Lower leg skin (tissue), 4 donors: ENCODE measurements at places on chromosomes 16 and 17. TPM values are rescaled to one million over a fixed set of nuclear protein-coding genes. Genes with fewer than 3 reads are reported as not detected.
A peak's percentile ranks its signal among the peaks of the same experiment; 100 is the strongest.

DNA sequence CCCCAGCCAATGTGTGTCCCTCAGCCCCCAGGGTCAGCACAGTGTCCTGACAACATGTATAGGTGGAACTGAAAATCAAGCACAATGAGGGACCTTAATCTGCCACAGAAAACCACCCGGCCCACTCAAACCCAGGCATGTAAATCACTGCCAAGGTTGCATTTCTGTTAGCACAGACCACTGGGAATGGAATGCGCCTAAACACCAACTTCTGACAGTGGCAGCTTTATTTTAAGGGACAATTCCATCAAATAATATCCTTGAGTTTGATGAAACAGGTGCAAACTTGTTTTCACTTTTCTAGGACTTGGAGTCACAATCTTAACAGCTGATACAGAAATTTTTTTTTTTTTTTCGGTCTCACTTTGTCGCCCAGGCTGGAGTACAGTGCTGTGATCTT is 37.3 kb upstream of the MRPS23 start:
- no peak for DNase-seq

- no peak for DNase-seq
Measured at GRCh38 chr17:73663614-73664013, 19.4 kb upstream of the SDK2 start.

GRCh38 chr17:32609085-32609484 is 122.3 kb downstream of the CDK5R1 start:
- DNase-seq: no peak

TRIM72 gene
- not detected for total RNA-seq

DNA sequence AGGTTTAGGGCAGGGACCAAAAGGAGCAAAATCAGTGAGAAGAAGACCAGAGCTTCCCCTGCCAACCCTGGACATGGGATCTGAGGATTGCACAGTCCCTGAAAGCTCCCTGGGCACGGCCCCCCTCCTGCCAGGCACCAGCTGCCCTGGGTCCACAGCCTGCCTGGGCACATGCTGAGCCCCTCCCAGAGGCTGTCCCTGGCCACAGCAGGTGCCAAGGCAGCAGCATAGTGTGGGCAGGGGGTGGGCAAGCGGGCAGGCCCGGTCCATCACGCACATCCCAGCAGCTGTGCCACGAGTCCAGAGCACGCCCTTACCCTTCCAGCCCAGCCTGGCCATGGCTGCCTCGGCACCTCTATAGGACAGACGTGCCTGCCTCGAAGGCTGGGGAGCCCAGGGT is 12.7 kb downstream of the SCN4A start:
- DNase-seq: no peak

DNA sequence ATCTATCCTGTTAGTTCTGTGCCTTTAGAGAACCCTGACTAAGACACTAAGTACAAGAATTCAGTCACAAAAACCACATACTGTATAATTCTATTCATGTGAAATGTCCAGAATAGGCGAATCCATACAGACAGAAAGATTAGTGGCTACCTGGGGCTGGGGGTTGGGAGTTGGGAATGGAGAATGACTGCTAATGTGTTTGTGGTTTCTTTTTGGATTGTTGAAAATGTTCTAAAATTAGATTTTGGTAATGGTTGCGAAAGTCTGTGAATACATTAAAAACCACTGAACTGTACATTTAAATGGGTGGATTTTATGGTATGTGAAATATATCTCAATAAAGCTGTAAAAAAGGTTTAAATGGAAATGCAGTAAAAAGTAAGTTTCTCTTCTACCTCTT is 80.4 kb upstream of the AKTIP start:
- DNase-seq: no peak

DNA sequence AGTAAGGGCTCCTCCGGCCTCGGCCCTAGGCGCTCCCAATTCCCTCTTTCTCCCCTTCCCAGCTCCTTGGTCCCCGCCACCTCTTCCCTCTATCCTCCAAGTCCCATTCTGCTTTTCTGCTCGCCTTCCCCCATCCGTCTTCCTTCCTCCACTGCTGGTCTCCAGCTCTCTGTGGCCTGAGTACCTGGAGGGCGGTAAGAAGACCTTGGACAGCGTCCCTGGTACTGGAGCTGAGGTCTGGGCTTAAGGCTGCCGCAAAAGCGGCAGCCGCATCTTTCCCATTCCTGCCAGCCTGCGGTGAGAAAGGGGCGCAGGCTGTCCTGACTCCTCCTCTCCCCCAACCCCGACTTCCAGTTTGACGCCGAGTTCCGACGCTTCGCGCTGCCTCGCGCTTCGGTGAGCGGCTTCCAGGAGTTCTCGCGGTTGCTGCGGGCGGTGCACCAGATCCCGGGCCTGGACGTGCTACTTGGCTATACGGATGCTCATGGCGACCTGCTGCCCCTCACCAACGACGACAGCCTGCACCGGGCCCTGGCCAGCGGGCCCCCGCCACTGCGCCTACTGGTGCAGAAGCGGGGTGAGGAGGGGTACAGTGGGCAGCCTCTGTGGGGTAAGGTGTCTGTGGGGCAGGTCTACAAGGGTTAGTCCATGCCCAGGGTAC is 471 bp downstream of the PARD6A start:
- DNase-seq: no peak

DNA sequence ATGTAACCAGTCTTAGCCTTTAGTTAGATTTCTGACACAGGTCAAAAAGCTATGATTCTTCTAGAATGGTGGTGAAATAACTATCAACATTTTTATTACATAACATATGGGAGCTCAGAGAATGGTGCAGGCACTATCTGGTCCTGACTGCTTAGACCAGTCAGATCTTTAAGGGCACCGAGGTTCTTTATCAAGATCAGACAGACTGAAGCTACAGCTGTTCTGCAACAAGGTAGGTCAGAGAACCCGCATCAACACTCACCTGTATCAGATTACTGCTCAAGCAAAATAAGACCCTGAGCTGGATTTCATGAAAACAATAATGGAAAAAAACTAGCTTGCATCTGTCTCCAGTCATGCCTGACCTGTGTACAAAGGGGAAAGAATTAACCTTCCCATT is 160.4 kb downstream of the KCNJ2 start:
- no peak for DNase-seq

DNA sequence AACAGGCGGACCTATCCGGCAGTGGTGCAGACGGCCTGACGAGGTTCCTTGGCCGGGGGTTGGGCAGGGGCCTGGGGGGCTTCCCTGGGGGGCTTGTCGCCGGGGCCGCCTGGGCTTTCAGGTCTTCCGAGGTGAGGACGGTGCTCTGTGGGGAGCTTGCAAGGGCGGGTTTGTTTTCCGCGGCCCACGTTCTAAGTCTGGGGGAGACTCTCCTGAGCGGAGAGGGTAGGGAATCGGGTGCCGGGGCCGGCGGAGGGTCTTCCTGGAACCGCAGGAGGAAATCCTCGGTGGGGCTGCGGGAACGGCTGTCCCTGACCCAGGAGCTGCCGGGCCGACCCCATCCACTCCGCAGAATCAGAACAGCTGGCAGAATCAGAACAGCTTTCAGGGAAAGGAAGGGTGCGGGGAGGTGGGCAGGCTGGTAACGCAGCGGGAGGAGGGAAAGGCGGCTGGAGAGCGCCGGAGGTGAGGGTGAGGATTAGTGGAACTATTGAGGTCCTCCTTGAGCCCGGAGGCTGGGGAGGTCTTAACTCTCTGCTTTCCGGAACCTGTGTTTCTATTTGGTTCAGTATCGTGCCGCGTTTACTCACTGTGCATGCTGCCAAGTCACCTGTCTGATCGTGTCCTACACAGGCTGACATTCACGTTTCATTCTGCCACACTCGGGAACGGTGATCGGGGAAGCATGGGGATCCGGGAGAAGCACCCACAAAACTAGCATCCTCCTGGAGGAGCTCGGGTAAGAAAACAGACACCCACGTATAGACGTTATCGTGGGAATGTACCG is 28.9 kb downstream of the CPSF4L start:
- peak; percentile 88 for DNase-seq

NPIPB9 gene
- total RNA-seq: 3.0 TPM

- DNase-seq: no peak
Measured at GRCh38 chr17:27783440-27784350, 16.6 kb downstream of the NOS2 start.

MT1A gene
- 9.6 TPM for total RNA-seq

DNA sequence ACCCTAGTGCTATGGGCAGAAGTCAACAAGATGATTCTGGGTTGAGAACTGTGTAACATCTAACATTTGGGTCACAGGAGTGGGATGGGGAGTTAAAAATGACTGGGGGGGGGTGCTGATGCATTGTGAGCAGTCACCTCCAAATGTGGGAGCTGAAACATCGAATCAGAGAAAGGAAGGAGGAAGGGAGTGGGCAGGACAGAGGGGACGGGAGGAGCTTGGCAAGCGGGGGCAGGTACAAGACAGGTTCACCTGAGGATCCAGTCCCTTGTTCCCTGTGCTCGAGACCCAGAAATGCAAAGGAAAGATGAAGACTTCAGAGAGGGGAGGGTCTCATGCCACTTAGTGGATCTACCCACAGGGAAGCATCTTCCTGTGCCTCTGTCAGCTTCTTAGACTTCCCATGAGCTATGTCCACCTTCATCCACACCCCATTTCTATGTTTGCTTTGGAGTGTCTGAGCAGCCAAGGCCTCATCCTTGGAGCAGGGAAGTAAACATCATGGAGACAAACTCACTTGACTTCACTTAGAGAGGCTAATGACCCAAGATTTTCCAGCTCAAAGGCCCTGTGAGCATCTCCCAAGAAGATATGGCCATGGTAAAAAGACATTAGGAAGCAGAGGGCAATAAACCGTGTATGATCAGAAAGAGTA is 20.5 kb downstream of the SMPD3 start:
- DNase-seq: no peak

KRTAP9-2 gene
- not detected for total RNA-seq

GPS1 gene
- total RNA-seq: 57.2 TPM

- no peak for DNase-seq
Measured at GRCh38 chr16:47358816-47359215, 102.0 kb downstream of the ITFG1 start.

GRCh38 chr16:73735018-73735417 is 561.6 kb upstream of the PSMD7 start:
- DNase-seq: no peak

KRT33B gene
- total RNA-seq: 0.25 TPM

- peak; percentile 20 for DNase-seq
Measured at GRCh38 chr16:26983426-26983825, 83.3 kb upstream of the C16orf82 start.

DNA sequence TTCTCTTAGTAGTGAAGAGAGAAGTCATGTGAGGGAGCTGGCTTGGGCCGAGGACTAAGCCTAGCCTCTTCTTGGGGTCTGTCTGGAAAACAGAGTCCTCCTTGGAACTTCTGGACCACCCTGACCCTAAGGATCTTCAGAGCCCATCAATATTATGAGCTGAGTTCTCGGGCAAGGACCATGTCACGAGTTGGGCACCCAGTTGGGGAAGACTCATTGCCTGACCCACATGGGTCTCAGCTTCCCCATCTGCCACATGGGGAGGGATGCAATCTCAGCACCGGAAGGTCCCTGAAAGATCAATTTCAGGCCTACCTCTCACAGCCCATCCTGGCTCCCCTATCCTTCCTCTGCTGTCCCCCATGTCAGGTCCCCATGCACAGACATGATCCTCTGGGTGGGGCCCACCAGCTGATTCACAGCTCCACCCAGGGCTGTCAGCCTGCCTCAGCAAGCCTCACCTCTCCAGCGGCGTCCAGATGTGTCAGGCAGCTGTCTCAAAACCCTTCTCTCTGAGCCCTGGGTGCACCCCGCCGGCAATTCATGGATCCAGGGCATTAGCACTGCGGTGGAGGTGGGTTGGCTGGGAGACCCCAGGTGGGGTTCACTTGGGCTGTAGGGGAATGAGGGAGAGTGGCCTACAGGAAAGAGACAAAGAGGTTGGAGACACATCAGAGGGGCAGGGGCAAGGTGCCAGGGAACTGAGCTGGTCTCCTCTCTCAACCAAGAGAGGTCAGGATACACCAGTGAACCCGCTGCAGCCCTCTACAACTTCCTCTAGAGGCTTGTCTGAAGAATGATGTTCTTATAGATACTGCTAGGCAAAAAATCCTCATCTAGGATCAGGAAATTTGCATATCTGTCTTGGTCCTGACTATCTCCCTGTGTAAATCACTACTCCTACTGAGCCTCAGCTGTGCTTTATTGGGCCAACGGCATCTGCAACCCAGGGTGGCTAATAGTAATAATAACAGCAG is 1.8 kb downstream of the NLRP1 start:
- DNase-seq: peak; percentile 29

DNA sequence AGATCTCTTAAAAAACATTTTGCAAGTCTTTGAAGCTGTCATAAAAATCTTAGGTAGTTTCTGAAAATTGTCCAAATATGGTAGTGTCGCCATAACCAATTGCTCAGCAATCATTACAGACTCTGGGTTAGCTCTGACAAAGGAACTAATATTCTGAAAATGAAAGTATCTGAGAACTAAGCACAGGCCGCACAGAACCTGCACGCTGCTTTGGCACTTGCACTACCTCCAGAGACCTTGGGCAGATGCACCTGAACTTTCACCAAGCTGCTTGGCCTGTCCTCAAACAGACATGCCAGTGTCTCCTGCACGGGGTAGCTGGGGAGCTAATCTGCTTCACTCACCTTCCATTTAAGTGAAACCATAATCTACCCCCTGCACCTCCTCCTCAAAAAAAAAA is 317.0 kb downstream of the MAF start:
- DNase-seq: no peak

CIITA gene
- total RNA-seq: 14.0 TPM

TBL3 gene
- total RNA-seq: 102 TPM

- no peak for DNase-seq
Measured at GRCh38 chr16:5551909-5552308, 454.3 kb upstream of the EEF2KMT start.

CACNG1 gene
- not detected for total RNA-seq

GRCh38 chr16:2207872-2208271 is 2.6 kb downstream of the MLST8 start:
- no peak for DNase-seq

RNF166 gene
- 17.5 TPM for total RNA-seq

PRR29 gene
- not detected for total RNA-seq

GRCh38 chr17:59026176-59026939 is 80.3 kb downstream of the TRIM37 start:
- DNase-seq: no peak

PPP1R27 gene
- not detected for total RNA-seq

GRCh38 chr16:80114699-80115098 is 426.1 kb upstream of the DYNLRB2 start:
- no peak for DNase-seq

- no peak for DNase-seq
Measured at GRCh38 chr16:57278494-57278893, 6.0 kb downstream of the PLLP start.

- DNase-seq: no peak
Measured at GRCh38 chr17:36011201-36011600, 6.6 kb downstream of the CCL23 start.

- DNase-seq: no peak
Measured at GRCh38 chr17:751269-752001, 629 bp downstream of the GEMIN4 start.

PRAC1 gene
- not detected for total RNA-seq

- no peak for DNase-seq
Measured at GRCh38 chr17:50986989-50987660, 121.0 kb upstream of the TOB1 start.

GRCh38 chr16:25037221-25037620 is 22.1 kb upstream of the ARHGAP17 start:
- DNase-seq: no peak

BBS2 gene
- total RNA-seq: 76.6 TPM

KRTAP4-5 gene
- not detected for total RNA-seq

- no peak for DNase-seq
Measured at GRCh38 chr17:66353937-66354401, 51.6 kb downstream of the PRKCA start.
